ENCODE measurements at places on chromosomes 16 and 17. TPM values are rescaled to one million over a fixed set of nuclear protein-coding genes. Genes with fewer than 3 reads are reported as not detected.

DNA sequence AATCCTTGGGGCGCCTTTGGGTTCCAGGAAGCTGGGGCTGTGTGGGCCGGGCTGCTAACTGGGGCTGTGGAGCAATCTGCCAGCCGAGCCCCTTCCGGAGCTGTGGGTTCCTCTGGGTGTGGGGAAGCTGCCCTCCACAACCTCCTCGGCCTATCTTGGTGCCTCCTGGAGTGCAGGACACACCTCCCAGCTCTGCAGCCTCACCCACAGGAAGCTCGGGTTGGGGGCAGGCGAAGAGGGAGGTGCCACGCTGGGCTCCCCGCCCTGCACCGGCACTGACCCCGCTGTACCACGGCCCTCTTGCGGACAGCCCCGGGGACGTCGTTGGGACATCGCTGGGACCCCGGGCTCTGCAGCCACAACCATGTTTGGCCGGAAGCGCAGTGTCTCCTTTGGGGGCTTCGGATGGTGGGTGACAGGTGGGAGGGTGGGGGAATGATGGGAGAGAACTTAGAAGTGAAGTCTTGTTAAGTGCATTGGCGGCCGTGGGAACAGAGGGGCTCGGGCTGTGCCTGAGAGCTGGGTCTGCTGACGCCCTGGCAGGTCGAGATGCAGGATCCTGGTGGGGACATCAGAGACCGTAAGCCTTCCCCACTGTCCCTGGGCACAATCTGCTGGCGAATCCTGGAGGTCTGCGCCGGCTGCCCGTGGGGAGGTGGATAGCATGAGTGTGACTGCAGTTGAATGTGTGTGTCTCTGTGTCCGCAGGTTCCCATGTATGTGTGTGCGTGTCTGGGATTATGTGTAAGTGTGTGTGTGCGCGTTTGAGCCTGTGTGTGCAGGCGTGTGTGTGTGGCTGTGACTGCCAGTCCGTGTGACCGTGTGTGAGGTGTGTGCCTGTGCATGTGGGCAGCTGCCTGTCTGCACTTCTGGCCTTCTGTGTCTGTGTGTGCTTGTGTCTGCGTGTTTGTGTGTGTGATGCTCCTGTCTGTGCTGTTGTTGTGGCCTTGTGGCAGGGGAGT, at the start of gene RAP1GAP2:
TSS of gene RAP1GAP2 (plus strand) at position 275 of the 962 bp plus-strand sequence. CDS start at position 365, 90 bp downstream.
- no peak for DNase-seq

- DNase-seq: no peak
Measured at GRCh38 chr17:81925860-81926450, 1.6 kb downstream of the MAFG start.

GRCh38 chr17:350706-351448, 1.7 kb downstream of the RPH3AL start:
- peak; percentile 94 for DNase-seq

DNA sequence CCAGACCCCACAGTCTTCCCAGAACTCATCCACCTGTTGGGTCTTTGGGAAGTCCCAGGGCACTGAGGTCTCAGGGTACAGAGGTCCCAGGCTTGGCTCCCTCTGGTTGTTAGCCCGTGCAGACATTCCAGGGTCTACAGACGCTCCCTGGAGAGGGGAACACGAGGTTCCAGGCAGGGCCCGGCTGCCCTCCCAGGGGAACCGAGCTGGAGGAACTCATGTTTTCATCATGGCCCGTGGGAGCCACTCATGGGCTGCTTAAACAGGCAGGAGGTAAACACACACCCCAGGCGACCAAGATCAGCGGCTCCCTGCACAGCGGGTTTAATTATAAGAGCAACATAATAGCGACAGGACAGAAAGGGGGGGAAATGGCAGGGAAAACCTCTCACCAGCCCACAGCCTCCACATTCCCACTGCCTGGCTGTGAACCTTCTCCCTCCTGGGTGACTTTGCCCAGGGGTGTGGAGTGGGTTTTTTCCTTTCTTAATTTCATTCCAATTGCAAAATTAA, 36.5 kb downstream of the TRARG1 start:
- DNase-seq: no peak

DNA sequence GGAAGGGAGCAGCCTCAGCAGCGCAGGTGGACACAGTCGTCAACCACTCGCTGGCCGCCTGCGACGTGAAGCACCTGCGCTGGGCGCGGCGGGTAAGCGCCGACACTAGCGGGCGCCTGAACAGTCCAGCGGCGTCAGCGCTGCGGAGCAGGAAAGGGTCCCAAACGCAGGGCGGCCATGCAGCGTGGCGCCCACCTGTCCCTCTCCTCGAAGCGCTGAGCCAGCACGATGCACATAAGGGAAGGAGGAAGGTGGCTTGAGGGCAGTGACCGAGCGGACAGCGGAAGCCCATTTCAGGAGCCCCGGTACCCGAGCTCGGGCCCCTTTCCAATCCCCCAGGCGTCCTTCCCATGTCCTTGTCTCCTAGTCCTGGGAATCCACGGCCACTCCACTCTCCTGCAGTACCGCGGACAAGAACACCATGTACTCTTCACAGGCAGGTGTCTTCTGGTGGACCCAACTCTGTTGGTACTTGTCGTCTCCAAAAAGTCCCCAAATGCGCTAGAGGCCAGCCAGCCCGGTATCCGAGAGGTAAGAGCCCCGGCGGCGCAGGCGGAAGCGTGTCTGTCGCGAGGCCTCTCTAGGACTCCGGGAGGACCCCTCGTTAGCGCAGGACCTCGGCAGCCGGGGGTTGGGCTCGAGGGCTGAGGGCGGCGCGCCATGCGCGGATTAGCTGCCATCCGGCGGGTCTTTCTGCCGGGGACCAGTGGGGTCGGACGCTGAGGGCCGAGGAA, 14.4 kb downstream of the ZNF232 start:
- no peak for DNase-seq

DNA sequence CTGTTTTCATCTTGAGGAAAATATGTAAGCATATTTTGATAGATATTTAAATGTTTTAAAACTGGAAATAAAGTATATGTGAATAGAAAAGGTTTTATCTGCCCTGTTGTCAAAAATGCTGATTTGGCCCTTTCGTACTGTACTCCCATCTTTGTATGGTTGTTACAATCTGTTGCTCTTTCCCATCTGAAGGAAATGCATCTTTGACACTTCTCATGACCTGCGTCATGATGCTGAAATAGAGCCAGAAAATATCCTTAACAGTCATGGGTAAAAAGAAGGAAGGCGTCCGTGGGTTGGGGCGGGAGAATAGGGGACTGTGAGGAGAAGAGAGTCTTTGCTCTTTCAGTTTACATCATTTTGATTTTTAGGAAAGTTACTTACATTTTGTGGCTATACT, 327.7 kb downstream of the BCAS3 start:
- no peak for DNase-seq

GRCh38 chr16:3086596-3087242, 12.4 kb downstream of the ZSCAN10 start:
- DNase-seq: no peak

- DNase-seq: no peak
Measured at GRCh38 chr16:8402981-8403843, 187.1 kb downstream of the TMEM114 start.

Gene SCARF1
- total RNA-seq: 117 TPM

Gene ZNF276
- 25.8 TPM for total RNA-seq

Gene ADPRM
- 9.2 TPM for total RNA-seq

Gene PNPO
- 35.4 TPM for total RNA-seq
